ENCODE measurements at places on chromosomes 4 and X.

DNA sequence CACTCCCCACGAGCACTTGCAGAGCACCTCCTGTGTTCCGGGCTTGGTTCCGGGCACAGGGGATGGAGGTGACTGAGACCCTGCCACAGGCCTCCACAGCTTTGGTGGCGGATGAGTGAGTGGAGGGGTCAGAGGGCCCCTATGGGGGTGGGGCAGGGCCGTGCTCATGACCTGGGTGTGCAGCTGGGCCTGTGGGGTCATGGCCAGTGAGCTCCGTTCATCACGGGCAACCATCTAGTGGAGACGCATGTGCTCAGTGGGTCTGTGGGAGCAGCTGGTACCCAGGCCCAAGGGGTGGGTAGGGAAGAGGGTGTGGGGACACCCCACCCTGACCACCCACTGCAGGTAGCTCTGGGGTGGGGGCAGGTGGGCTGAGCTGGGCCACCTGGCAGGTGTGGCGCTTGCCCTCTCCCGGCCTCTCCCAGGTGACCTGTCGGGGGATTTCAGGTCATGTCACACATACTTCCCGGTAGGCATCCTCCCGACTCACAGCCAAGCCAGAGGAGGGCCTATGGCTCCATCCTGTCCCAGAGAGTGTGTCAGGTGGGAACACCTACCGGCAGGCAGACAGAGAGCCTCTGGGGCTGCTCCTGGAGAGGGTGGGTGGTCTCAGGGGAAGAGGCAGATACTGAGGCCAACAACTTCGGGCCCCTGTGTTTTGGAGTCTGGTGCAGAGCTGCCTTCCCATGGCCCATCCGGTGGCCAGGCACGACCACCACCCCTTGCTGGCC lies 3.6 kb downstream of the PSAPL1 start:
- no peak for DNase-seq

GRCh38 chrX:97366237-97366636 lies 482.5 kb downstream of the RPA4 start:
- DNase-seq = no peak

DNA sequence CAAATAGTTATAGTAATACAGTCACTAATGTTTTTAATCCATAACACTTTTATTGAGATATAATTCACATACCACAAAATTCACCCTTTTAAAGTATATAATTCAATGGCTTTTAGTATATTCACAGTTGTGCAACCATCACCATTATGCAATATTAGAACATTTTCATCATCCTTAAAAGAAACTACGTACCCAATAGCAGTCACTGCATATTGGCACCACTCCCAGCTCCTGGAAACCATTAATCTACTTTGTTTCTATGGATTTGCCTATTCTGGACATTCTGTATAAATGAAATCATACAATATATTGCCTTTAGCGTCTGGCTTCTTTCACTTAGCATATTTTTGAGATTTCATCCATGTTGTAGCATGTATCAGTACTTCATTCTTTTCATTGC lies 99.3 kb downstream of the AMMECR1 start:
- DNase-seq = no peak

DNA sequence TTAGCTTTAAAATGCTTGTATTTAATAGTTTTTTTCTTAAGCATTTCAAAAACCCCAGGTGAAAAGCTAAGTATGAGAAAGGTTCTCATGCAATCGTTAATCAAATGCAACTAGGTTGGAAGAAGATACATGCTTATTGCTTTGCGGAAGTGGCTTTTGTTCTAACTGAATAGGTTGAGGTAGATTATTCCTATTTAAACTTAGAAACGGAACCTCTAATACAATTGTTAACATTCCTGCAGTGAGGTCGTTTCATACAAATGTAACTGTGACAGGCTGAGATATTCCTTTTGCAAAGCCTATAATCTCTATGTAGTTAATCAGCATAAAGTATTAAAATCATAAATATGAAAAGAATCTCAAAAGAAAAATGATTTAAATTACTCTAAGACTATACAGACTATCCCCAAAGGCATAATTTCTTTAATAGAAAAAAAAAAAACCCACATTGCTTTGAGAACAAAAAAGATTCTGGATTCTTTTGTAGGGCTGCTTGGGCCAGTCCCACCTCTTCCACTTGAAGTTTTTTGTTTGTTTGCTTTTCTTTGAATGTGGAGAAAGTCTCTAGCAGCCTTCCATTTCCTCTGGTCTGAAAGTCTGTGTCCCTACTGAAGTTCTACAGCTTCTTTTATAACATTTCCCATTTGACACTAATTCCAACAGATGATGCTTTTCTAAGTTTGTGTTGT lies 25.6 kb upstream of the SORBS2 start:
- DNase-seq = no peak

- DNase-seq = peak; percentile 76
Measured at GRCh38 chrX:3244203-3244743, 102.2 kb downstream of the MXRA5 start.

- peak; percentile 52 for DNase-seq
Measured at GRCh38 chr4:56505269-56506130, at the start of gene ARL9. ARL9 (plus strand) TSS chr4:56505791; CDS start chr4:56505863, 72 bp downstream.

GRCh38 chr4:39655211-39655610 lies 16.5 kb upstream of the SMIM14 start:
- DNase-seq = no peak

- peak; percentile 60 for DNase-seq
Measured at GRCh38 chr4:8410641-8411271, 29.8 kb downstream of the ACOX3 start.

- DNase-seq = no peak
Measured at GRCh38 chr4:47703956-47704355, 133.9 kb downstream of the CORIN start.

DNA sequence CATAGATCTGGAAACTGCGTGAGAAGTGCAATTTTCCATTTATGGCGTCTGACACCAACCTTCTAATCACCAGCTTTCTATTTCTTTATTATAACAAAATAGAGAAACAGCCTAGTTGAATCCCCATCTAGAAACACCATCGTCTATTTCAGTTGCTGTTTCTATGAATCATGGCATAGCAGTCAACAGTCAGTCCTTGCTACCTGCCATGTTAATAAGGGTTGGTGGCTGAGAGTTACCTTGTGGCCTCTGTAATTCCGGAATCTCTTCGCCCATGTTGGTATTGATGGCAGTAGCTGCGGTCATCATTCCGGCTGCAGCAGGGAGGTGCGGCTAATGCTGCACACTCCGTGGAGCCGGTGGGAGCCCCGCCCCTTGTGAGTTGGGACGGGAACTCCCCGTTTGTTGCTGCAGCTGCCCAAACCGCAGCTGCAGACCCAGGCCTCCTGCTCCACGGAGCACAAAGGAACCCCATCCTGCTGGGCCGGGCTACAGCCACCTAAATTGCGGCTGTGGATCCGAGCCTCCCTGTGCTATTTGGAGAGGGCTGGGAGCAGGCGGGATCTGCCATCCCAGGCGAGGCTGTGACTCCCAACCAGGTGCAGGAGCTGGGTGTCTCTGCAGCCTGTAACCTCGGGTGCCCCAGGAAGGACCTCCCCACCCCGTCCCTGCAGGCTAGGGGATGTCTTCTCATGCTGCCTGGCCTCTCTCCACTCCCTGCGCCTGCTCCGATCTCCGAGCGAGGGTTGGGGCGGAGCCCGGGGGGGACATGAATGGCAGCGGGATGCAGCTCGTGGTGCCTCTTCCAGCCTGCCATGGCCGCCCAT lies 115.4 kb upstream of the STK26 start:
- DNase-seq = no peak

DNA sequence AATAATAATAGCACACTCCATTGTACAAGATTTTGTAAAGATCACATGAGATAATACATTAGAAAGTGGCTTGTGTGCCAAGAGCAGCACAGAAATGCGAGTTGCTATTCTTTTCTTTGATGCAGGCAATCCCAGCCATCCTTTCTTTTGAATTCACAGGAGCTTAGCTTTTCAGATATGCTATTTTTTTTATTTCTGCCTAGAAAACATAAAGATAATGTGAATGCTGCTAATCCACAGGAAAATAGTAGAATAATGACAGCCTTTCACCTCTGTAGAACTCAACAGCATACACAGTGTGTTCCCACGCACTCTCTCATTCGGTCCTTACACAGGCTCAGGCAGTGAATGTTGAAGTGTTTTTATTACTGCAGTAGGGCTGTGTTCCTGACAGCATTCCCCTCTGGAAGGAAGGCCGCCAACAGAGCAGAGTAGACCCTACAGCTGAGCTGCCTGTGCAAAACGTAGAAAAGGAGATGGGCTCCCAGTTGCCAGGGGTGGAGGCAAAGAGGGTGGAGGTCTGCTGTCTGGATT lies 138.8 kb upstream of the TAPT1 start:
- no peak for DNase-seq

DNA sequence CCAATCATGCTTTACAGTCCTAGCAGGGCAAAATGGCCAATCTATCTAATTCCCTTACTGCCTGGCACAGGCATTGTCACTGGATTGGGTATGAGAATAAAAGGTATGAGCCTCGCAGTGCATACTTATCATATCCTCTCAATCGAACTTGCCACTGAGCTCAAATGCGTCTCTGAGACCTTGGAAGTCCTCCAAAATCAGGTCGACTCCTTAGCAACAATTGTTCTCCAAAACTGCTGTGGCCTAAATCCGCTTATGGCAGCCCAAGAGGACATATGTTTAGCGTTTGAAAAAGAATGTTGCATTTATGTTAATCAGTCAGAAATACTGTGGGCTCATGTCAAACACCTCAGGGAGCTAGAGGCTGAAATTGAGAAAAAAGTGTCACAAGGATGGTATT lies 69.7 kb downstream of the SPIN4 start:
- no peak for DNase-seq

DNA sequence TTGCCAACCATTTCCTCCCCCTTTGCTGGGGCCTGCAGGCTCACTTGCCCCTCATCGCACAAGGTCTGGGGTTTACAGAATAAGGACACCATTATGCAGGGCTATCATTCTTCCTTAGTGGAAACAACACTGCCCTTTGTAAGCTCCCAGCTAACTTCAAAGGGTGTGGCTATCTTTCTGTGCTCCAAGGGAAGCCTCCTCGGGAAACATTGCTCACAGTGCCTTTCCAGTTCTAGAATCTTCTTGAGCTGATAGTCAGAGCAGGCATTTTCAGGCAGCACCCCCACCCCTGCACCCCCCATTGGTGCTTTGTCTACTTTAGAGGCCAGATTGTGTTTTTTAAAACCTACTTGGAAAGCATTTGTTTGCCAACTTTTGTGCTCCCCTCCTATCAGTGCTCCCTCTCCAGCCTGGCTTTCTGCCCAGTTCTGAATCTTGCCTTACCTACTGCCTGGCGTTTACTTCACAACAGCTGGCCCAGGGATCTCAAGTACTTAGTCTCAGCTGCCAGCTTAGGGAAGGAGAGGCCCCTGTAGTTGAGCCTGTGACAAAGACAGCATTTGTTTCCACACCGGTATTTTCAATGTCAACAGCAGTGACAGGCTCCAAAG lies 53.5 kb downstream of the PLAC1 start:
- peak; percentile 38 for DNase-seq

DNA sequence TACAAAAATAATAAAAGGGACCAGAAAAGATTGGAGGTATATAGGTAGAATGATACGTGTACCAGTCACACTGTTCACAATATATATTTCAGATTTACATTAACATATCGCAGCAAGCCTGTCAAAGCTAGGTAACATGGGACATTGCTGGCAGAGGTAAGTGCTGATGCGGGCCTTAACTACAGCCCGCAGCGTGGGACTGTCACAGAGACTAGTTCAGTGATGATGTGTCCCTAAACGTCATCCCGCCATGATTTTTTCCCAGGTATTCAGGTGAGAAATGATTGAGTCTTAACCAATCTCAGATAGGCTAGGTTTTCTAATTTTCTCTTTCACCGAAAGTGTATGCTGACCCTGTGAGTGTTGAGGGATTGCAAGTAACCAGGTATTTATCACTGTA lies 7.8 kb upstream of the ATXN3L start:
- DNase-seq = no peak
